ENCODE measurements at places on chromosomes 1 and 21.

DNA sequence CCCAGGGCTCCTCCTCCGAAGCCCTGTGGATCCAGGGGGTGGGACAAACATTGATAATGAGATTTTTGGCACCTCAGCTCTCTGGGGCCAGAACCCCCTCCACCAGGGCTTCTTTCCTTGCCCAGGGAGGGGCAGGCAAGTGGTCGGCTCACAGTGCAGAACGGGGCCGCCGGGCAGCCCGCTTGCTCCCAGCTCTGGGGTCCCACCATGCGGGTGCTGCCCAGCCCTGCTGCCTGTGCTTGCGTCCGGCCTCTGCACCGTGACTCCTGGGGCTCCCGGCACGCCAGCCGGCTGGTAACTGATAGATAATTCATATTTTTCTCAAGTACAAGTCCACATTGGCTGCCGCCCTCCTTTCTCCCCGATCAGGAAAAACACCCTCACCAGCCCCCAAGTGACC lies 42.0 kb upstream of the CCDC27 start:
- DNase-seq = no peak

DNA sequence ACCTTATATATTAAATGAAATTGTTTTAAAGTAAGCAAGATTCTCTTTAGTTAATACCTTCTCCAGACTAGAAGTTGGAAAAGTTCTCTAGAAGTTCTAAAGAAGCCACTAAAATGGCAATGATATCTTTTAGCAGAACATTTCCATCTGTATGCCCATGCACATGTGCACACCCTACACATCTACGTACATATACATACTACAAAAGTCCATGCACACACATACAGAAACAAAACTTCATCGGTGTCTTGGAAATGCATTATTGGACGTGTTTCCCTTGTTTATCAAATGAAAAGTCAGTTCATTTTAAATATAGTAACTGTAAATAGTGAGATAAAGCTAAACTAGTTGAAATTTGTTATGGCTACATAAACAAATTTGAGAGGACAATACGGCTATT lies 114.4 kb downstream of the KCNT2 start:
- no peak for DNase-seq

DNA sequence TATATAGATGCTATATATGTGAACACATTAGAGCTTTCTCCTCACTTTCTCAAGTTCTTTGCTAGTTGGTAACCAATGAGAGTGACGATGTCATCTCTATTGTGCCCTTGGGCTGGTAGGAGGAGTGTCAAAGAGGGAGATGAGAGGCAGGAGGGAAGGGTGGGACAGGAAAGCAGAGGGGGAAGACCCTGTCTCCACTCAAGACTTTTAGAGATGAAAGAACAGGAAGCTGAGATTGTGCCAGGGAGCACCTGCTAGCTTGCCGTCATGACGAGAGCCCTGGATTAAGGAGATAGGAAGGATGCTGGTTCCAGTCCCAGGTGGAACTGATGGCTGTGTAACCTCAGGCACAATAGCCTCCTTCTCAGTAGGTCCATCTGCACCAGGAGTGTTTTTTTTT lies 16.7 kb downstream of the CNR2 start:
- DNase-seq = no peak

GRCh38 chr1:38581396-38581795 lies 278.2 kb downstream of the RRAGC start:
- no peak for DNase-seq

- peak; percentile 68 for DNase-seq
Measured at GRCh38 chr1:2304921-2305681, 77.0 kb downstream of the SKI start.

GRCh38 chr1:33338048-33338439 lies 17.1 kb upstream of the A3GALT2 start:
- DNase-seq = no peak

DNA sequence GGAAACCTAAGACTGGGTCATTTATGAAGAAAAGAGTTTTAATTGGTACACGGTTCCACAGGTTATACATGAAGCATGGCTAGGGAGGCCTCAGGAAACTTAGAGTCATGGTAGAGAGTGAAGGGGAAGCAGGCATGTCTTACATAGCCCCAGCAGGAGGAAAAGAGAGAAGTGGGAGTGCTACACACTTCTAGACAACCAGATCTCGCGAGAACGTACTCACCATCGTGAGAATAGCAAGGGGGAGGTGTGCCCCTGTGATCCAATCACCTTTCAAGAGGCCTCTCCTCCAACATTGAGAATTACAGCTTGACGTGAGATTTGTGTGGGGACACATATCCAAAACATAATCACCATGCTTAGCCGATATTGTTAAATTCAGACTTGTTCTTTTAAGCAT lies 62.8 kb downstream of the DYRK1A start:
- no peak for DNase-seq

DNA sequence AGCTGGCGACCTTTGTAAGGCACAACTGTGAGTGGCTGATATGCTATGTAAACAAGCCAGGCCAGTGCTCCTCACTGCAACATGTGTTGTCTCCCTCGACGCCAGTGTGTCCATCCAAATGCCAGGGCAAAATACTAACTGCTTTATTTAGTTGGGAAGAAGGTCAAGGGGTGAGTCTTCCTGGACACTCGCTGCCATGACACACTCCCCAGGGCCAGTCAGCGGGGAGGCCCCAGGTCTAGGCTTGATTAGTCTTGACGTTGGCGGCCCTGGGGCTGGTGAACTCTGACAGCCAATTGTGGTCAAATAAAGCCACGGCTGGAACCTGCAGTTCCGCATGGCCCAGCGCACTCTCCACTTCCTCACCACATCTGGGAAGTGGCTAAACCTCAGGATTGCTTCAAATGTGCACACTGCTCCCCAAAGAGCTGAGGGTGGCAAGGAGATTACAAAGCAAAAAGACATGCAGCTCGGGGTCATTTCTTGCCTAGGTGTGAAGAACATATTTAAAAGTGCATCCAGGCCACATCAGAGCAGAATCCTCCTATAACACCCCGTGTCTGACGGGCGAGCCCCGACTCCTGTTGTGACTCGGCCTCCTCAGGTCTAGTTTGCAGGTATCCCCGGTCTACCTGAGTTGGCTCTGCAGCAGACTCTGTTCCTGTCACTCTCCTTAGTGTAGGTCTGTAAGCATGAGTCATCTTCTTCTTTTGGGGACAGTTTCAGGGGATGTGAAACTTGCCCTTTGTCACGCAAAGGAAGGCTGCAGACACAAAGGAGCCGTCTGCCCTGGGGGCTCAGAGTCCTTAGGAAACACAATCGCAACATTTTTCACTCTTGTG lies 183.5 kb downstream of the RUNX1 start:
- peak; percentile 17 for DNase-seq

GRCh38 chr1:109370712-109371340 lies 26.9 kb downstream of the SORT1 start:
- DNase-seq = no peak

DNA sequence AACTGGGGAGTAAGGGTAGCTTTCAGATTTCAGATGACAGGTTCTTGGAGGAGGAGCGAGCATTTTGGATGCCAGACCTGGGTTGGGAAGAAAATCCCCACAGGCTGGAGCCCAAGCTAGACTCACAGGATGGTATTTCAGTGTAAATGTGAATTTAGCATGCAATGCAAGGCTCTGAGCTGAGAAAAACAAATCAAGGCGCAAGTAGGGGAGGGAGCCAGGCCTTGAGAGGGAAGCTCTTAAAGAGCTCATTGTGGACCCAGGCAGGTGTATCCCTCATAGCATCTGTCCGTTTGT lies 386.1 kb downstream of the MATN1 start:
- DNase-seq = no peak

DNA sequence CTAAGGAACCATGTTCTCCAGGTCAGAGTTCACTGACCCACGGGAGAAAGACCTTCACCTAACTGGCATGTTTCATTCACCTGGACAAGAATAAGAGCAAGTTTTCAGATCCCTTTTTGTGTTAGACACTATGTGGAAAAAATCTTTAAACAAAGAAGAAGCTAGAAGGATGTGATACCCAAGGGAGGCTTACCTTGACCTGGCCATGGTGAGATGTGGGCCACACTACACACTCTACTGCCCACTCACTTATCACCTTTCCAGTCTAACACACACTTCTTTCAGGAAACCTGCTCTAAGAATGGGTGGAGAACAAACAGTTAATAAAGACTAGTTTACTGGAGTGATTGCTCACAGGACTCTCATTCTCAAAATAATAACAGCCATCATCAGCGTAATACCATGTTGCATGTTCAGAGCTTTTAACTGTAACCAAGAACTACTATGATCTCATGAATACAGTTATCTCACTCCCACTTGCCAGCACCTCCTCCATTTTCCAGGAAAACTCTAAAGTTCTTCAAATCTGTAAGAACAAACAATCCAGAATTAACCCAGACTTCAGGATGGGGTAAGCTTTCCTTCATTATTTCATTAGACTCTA lies 1.4 kb downstream of the RGS8 start:
- DNase-seq = no peak

GRCh38 chr1:168582688-168583336 lies 6.4 kb downstream of the XCL1 start:
- DNase-seq = no peak

- DNase-seq = no peak
Measured at GRCh38 chr1:199079994-199080393, 441.2 kb downstream of the PTPRC start.

DNA sequence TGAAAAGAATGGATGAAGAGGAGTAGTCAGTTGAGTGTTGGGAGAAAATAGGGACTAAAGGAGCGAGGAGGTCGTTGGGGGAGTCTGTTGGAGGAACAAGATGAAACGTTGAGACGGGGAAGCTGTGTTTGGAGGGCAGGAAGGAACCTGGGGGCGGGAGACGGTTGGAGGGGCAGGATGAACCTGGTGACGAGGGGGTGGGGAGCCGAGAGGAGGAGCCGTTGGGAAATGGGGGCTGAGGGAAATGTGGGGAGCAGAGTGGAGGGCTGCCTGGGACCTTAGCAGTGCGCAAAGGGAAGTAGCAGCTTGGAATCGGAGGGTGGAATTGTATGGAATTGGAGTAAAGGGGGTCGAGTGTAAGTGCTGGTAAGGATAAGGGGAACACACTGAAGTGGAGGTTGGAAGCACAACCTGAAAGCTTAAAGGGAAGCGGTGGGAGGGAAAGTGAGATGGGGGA lies 630 bp downstream of the MTF2 start:
- DNase-seq = peak; percentile 9

DNA sequence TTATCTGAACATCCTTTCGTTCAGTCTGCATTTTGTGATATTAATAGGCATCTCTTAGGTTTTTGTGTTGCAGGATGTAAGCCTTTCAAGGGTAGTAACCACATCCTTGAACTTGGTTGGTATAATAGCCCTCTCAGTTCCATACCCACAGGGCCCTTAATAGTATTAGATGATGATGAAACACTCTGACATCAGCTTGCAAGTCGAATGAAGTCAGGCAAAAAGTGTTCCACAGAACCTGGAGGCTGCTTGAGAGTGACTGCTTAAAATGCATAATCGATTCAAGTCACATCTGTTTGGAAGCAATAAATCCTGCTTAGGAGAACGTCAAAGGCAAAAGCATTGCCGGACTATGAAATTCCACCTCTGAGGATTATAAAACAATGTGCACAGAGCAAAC lies 415.6 kb upstream of the KAZN start:
- no peak for DNase-seq

- no peak for DNase-seq
Measured at GRCh38 chr1:222463059-222463730, 84.7 kb downstream of the HHIPL2 start.

DNA sequence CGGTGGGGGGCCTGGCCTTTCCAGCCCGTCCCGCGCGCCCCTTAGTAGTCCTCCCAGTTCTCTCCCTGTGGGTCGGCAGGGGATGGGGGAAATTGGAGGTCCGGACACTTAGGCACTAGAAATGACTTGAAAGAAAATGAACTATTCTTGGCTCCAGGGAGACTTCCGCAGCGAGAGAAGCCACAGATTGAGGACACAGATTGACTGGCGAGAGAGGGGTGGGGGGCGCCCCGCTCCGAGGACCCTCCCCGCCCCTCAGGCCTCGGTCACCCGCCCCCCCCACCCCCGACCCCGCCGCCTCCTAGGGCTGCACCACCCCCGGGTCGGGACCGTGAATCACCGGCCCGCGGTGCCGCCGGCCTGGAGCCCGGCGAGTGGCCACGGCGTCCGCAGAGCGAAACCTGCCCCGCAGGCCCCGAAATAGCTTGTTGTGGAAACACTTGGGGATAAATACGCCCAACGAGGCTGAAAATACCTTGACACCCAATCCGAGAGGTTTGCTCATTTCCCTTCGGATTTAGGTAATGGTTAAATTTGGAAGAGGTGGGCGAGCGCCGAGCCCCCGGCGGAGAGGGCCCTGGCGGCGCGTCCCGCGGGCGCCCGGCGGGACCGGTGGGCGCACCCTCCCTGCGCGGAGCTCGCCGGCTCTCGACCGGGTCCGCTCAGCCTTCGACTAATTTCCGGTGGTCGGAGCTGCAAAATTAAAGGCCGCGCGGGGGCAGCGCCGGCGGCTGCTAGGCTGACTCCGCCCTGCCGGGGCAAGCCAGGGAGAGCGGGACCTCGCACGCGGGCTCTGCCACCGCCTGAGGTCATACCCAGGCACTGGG lies at the start of gene GFI1:
Gene GFI1 (minus strand): TSS at position 675 of the 827 bp plus-strand sequence. CDS start 3,438 bp downstream, outside the sequence.
- peak; percentile 65 for DNase-seq

DNA sequence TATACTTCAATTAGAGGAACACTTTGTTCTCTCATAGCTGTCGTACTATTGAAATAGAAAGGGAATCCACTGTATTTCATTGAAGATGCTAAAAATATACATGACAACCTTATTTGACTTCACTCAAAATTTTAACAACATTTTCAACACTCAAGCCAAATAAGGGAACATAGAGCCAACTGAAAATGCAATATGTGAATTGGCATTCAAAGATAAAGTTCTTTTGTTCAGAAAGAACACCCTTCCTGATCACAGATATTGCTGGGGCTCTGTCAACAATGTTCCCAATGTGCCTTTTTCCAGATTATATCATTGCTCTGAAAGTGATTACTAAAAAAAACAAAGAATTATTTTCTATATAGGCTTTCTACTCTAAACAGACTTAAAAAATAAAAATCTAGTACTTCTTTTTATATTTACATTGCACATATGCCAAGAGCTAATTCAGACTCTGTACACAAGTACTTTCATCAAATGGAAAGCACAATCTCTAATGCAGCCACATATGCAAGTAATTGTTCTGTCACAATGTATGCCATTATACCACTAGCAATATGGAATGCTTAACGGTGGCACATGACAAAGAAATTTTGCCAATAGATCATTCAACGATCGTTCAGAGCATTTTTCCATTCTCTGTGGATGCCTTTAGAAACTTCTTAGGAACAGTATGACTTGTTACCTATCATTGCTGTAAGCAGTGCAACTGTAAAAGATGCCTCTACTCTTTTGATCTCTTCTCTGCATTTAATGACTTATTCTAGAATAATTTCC lies 171.0 kb downstream of the EIF4G3 start:
- DNase-seq = no peak

- no peak for DNase-seq
Measured at GRCh38 chr1:164772635-164773034, 213.7 kb downstream of the PBX1 start.

- DNase-seq = peak; percentile 2
Measured at GRCh38 chr1:20903437-20903836, 116.3 kb upstream of the HP1BP3 start.

DNA sequence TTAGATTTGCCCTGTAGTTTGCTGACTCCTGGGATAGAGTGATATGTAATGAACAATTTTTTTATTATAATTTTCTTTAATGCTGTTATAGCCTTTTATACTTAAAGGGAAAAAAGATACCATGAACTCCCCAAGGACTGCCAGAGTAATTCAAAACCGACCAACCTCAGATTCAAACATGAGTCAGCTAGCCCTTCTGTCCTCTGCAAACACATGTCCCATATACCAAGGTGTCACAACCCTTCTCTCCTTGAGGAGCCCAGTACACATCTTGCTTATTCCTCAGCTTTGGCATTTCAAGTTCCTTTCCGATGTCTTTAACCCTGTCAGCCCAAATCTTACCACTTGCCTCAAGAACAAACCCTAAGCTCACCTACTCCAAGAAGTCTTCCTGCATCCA lies 184.9 kb downstream of the KCNH1 start:
- no peak for DNase-seq
